Smooth muscle cell of bladder (primary cell): ENCODE measurements at places on chromosomes 4 and X. TPM values are rescaled to one million over a fixed set of nuclear protein-coding genes. Genes with fewer than 3 reads are reported as not detected.

DIPK2B gene
- 0.18 TPM in 1 of 2 replicates, not detected in the other for total RNA-seq

WDR45 gene
- 36.3 and 43.1 TPM in 2 replicates for total RNA-seq

CLCN4 gene
- total RNA-seq = 2.5 and 2.7 TPM in 2 replicates

GPR78 gene
- total RNA-seq = 1.1 and 3.0 TPM in 2 replicates

DCAF4L1 gene
- under 0.01 and 0.09 TPM in 2 replicates for total RNA-seq

MAML3 gene
- total RNA-seq = 0.28 and 0.37 TPM in 2 replicates

FHL1 gene
- total RNA-seq = 12.9 and 31.9 TPM in 2 replicates

TRIM61 gene
- 2.1 and 2.6 TPM in 2 replicates for total RNA-seq

ALB gene
- 0.09 and 0.14 TPM in 2 replicates for total RNA-seq

FGF16 gene
- total RNA-seq = under 0.01 and 0.09 TPM in 2 replicates

ENAM gene
- not detected in 2 replicates for total RNA-seq
